Tongue (tissue), 3 donors: ENCODE measurements at places on chromosomes 13 and 19.

- peak; percentile 63 for DNase-seq
Observed at GRCh38 chr19:52735734-52736133, 890 bp upstream of the ZNF611 start.

GRCh38 chr13:46926916-46927590 lies 30.2 kb upstream of the HTR2A start:
- no peak for DNase-seq

DNA sequence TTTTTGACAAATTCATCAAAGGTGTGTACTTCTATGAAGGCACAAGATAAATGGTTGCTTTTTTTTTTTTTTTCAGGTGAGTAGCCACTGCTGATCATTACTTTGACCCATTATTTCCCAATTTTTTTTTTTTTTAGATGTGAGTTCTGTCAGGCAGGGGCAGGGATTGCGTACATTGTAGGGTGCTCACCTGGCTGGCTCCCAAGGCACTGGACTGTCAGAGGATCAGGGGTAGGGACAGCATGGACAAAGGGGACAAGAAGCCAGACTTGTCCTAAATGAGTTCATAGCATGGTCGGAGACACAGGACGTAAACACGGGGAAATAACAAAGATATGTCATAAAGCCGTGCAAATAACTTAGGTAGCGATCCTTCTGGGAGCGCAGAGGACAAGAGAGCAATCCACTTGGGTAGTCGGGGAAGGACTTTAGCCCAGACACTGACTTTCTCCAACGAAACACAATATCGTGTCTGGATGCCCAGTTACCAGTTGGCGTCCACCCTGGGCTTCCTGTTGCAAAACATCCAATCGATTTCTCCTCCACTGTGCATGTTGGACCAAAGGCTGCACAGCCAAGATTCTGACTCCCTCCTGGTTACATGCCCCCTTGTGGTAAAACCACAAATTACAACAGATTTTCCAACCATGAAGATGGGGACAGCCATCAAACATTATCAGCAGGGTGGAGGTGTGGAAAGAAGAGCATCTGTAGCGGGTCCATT lies 27.5 kb upstream of the KATNAL1 start:
- DNase-seq: no peak

DNA sequence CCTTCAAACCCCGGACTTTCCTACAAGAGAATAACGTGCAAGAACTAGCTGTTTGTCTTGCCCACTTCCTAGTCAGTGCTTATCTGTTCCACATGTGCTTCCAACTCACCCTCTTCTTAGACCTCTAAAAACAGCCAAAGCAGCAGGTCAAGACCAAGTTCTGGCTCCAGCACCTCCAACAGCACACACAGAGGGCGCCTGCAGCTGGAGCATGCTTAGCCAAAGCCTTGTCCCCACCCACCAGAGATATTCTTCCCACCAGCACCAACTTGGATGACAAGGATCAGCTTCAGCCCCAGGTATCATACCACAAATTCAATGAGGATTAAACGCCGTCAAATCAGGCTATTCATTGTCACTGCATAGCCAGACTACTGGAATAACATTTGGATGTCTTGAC lies 17.9 kb downstream of the RCBTB1 start:
- no peak for DNase-seq

- DNase-seq: no peak
Observed at GRCh38 chr19:55716531-55716930, 21.7 kb downstream of the NLRP9 start.

- no peak for DNase-seq
Observed at GRCh38 chr19:55018216-55018615, 19.8 kb downstream of the GP6 start.

- no peak for DNase-seq
Observed at GRCh38 chr19:51544038-51544437, 12.6 kb upstream of the SIGLEC6 start.

- no peak for DNase-seq
Observed at GRCh38 chr19:11685676-11686650, 52.8 kb downstream of the ZNF823 start.

GRCh38 chr13:106701771-106702341 lies 133.9 kb upstream of the ARGLU1 start:
- no peak for DNase-seq

GRCh38 chr19:22882797-22883196 lies 50.7 kb downstream of the ZNF723 start:
- peak; percentile 27 for DNase-seq

DNA sequence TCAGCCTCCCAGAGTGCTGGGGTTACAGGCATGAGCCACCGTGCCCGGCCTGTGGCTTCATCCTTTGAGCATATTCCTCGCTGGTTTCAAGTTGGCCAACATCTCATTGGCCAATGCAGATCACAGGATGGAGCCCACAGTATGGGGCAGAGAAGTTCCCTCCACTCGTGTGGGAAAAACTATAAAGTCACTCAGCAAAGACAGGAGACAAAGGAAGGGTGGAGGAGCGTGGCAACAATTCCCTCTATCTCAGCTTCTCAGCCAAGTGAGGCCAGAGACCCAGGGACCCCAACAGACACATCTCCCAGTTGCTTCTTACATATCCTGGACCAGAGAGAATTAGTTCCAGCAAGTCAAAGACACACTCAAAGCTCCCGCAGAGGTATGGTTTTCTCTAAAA lies 184.6 kb upstream of the SOX1 start:
- DNase-seq: no peak

- peak; percentile 32 for DNase-seq
Observed at GRCh38 chr13:76600081-76600480, 286.1 kb downstream of the KCTD12 start.
